ENCODE measurements at places on chromosomes 12 and 14.

- no peak for DNase-seq
These were observed 67.6 kb upstream of the CDKN3 start for GRCh38 chr14:54329082-54329695.

GRCh38 chr12:63965936-63966605, 121.6 kb downstream of the SRGAP1 start:
- DNase-seq: no peak

- DNase-seq: peak; percentile 45
These were observed 11.2 kb downstream of the RHOF start for GRCh38 chr12:121781998-121782979.

GRCh38 chr12:102816816-102817434, 100.1 kb downstream of the PAH start:
- no peak for DNase-seq

DNA sequence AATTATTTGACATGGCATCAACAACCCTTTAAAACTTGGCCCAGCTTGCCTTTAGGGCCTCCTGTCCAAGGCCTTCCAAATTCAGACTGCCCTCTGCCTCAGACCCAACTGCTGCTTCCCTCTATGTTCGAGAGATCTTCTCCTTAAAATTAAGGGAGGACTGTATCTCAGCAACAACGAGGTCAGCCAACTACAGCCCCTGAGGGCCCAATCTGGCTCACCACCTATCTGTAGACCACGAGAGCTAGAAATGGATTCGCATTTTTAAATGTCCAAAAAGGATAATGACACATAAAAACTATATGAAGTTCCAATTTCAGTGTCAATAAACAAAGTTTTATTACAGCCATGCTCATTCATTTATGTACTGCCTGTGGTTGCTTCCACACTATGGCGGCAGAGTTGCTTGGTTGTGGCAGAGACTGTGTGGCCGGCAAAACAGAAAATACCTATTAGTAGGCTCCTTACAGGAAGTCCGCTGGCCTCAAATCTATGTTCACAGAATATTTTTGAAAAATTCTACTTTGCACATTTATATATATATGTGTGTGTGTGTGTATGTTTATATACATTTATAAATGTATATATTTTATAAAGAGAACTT, 1026.9 kb downstream of the BCL11B start:
- no peak for DNase-seq

GRCh38 chr12:82757656-82758055, 71.0 kb downstream of the TMTC2 start:
- DNase-seq: no peak

DNA sequence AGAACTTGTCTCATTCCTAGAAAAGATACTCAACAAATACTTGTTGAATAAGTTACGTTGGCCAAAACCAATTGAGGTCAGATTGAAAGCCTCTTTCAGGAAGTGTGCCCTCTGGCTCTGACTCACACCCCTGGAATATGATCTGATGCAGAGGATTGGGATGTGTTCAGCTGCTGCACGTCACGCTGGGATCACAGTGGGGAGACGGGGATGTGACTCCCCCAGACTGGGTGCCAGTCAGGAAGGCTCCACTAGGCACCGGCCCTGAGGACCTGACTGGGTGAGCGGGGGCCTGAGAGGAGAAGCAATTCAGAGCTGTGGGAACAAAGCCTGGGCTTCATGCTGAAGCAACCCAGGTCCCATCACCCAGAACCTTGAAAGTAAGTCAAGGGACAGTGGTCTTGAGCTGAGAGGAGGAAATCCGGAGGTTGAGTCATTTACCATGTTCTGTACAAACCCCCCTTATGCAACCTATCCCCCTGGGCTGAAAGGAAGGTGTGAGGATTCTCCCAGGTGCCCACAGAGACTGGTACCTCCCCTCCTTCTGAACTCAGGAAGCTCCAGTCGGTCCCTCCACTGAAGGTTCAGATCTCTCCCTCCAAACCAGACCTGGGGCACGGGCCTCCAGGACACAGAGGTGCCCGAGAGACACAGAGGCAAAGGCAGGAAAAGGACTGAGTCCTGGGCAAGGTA, 3.9 kb downstream of the CEBPE start:
- DNase-seq: no peak
